NCI-H1436 treated with DMSO at 0.1 percent for 48 hours (cell line): ENCODE measurements at places on chromosomes 5 and 9.

GRCh38 chr5:1075931-1076330 is 35.9 kb downstream of the SLC12A7 start:
- DNase-seq: no peak

DNA sequence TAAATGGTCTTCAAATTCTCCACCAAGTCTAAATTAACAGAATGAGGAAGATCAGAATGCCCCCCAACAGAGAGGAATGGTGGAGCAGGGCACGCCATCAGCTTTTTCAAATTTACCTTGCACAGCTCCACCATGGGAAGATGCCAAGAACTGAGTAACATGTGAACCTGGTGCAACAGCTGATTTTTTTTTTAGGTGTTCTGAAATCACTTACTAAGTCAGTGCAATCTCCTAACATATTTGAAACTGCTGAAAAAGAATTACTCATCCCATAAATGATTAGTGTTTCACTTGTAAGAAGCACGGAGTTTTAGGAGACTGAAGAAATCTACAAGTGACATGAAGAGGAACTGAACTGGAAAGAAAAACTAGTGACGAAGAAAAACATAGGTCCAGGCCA is 5.1 kb downstream of the TMEM245 start:
- no peak for DNase-seq

DNA sequence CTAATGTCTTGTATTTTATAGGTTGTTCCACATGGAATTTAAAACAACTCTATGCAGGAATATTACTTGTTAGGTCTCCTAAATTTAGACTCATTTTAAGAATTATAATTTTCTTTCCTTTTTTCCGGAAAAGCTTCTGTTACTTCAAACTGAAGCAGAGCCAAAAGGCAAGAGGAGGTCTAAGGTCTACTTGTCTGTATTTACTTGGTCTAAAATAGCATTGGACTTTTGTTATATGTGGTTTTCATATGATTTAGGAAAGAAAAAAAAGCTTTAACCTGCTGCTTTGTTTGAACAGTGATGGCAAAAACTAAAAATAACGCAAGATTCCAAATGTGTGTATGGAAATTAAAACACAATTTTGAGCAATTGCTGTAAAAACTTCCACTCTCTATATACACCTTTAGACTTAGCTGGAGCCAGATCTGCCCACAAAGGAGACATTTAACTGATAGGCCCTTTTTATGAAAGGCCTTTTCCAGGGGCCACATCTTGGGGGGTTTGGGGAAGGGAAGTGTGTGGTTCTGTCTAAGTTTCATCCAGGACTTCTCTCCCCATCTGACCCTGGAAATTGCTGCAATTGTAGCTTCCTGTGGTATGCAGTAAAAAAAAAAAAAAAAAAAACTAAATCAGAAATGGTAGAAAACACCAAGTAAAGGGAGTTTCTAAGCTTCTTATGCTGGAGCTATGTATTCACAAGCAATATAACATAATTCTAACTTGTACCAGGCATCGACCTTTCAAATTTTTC is 307.7 kb upstream of the MEF2C start:
- DNase-seq: no peak

DNA sequence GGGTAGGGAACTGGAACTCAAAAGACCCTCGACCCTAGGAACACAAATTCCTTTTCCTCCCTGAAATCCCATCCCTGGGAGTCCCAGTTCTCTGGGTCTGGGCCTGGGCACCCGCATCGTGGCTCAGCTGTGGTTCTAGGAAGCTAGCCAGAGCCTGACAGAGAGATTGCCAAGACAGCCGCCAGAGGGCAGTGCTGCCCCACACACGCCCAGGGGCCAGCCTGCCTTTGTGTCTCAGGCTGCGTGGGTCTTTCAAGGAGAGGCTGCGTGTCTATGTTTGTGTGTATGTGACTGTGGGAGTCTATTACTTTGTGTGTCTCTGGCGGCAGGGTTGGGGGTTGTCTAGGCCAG is 32.0 kb upstream of the TTLL11 start:
- peak; percentile 13 for DNase-seq

- no peak for DNase-seq
These were observed 16.6 kb upstream of the MLANA start for GRCh38 chr9:5874048-5874447.

DNA sequence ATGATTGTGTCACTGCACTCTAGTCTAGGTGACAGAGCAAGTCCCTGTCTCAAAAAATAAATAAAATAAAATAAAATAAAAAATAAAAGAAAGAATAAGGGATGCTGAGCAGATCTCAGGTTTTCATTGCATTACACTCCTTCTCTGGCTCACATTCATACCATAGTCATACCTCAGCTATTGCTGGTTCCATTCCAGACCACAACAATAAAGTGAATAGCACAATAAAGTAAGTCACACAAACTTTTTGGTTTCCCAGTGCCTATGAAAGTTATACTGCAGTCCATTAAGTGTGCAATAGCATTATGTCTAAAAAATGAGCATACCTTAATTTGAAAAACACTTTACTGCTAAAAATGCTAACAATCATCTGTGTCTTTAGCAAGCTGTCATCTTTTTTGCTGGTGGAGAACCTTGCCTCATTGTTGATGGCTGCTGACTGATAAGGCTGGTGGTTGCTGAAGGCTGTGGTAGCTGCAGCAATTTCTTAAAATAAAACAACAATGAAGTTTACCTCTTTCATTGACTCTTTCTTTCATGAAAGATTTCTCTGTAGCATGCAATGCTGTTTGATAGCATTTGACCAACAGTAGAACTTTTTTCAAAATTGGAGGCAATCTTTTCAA is 415.7 kb downstream of the ZNF608 start:
- no peak for DNase-seq

GRCh38 chr9:97419309-97419867 is 7.5 kb downstream of the TDRD7 start:
- DNase-seq: no peak

DNA sequence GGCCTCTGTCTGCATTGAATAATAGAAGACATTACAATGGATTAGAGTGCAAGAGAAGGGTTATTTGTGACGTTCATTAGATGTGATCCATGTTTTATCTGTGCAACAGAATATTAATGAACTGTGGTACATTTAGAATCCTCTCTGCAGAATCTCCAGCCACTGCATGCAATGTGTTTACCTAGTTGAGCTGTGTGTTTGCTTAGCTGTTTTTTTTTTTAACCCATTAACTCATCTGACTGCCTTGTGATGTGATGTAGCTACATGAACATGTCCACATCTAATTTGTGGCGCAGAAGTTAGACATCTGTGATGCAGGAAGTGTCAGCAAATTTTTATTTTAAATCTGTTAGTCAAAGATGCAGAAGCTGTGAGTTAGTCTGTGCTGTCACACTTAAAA is 236.9 kb downstream of the CD180 start:
- no peak for DNase-seq

DNA sequence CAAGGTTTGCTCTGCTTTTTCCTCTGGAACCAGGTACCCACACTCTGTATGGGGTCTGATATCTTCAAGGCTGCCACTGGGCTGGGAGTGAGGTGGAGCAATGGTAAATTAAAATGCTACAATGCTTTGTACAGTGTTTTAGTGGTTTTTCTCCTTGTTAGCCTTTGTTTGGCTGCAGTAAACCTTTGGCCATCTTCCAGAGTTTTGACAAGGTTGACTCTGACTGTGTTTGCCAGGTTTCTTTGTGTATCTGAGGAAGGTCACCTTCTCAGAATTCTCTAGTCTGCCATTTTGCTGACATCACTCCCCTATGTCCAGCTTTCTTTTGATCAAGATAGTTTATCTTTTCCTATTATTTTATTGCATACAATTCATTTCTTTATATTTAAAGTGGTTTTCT is 11.2 kb downstream of the SPATA31D1 start:
- no peak for DNase-seq

- DNase-seq: no peak
These were observed 54.4 kb downstream of the CCDC192 start for GRCh38 chr5:127757576-127757975.

GRCh38 chr5:95895771-95896170 is 65.9 kb downstream of the ELL2 start:
- no peak for DNase-seq

DNA sequence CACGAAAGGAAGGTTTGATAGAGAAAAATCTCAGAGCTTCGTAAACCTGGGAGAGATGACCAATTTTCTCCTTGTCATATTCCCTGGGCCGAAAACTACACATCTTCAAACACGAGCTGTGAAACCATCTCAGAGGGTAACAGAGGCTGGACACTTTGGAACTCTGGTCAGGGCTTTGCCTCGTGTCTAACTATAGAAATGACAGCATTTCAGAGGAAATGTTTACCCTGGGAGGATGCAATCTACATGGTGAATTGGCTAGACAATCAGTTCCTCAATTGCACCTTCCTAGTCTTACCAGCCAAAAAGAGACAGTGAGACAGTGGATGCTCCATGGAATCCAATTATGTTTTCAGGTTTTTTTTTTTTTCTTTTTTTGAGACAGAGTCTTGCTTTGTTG is 108.6 kb upstream of the PPP1R2B start:
- no peak for DNase-seq

DNA sequence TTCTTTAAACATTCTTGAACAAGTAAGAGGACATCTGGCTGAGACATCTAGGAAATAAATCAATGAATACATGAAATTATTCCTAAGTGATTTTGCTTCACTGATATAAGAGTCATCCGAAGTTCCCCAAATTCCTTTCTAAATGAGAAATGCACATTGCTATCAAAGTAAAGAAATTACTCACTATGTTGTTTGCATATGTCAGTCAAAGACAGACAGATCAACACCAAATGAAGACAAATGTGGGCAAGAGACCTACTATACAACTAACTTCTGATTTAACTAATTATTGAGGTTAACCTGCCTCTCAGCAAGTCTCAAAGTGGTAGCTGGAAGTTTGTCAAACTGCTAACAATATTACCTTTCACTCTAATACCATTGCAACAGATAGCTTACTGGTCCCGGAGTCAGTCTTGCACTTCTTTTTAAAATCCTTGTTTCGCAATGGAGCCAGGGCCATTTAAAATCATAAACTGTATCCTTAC is 13.2 kb downstream of the TUT7 start:
- no peak for DNase-seq

DNA sequence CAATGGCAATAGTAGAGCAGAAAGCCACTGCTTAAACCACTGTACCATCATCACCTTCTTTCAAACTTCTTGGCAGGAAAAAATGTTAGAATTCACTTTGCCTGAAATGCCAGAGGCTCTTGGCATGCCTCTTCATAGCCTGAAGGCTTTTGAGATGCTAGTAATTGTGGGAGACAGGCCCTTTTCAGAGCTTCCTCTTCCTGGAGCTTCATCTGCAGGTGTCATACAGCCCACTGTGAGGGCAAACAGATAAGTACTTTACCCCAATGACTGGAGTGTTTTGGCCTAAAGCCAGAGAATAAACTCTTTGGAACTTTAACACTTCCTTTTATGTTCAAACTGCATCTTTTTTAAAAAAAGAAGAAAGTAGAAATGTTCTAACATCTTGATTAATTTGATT is 81.3 kb upstream of the TMEM171 start:
- DNase-seq: no peak

GRCh38 chr5:35365758-35366157 is 135.5 kb upstream of the PRLR start:
- DNase-seq: no peak

- no peak for DNase-seq
These were observed 175.6 kb downstream of the HSD17B3 start for GRCh38 chr9:96126321-96126881.

GRCh38 chr9:86340356-86341006 is 13.7 kb downstream of the TUT7 start:
- DNase-seq: no peak

GRCh38 chr5:56176871-56177533 is 56.1 kb downstream of the ANKRD55 start:
- DNase-seq: no peak

DNA sequence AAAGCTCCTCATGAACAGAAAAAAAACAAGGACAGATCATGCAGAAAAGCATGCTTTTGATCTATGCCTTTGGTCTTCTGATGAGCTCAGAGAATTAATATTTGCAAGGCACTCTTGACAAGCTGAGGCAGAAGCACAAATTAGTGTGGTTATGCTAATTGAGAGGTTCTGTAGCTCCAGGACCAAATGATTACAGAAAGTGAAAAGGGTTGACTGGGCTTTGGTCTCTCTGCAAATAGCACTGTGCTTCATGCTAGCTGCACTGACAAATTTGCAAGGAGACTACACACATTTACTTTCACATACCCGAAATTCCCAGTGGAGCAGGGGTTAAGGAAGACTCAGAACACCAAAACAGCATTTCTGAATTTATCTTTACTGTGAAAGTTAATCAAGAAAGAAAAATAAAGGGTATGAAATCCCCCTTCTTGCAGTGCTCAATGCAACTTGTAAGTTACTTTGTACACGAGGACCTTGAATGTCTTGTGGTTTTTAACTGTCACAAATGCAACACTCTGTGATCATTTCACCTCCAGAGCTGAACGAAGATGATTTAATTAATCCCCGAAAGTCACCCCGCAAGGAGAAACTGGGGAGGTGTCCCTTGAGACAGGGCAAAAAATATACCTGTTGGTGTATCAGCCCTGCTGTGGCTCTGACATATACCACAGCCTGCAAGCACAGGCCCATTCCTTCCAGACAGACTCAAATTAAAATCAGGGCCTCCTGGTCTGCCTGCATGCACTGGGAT is 11.9 kb downstream of the RAPGEF1 start:
- no peak for DNase-seq

DNA sequence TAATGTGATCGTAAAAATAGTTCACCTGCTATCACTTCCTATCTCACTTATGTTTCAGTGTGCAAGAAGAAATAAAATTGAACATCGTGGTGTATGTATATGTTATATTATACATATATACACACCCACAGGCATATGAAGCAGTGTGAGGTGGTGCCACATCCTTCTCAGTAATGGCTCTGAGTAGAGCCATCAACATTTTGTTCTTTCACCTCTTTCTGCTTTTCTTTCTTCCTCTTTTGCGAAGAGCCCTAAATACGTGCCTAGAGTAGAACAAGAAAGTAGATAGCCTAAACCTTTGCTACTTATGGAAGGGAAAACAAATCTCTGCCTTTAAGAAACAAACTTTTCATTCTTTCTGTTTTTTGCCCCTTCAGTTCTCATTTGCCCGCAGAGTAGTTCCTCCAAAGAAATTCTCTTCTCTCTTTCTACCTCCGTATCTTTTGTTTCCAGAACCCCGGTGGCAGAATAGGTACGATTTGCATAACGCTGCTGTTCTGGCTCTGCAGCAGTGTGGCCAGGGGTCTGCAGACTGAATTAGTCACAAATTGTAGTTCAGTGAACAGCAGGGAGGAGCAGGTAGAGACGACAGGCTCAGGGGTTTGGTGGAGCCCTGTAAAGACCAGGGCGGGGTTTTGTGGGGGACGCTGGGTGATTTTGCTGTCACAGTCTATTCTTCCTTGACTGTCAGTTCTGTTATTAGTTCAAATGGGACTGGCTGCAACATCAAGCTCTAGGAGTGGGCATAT is 40.5 kb upstream of the PJA2 start:
- DNase-seq: no peak
